Activated CD4-positive, alpha-beta T cell treated with anti-CD3 and anti-CD28 coated beads for 4 hours (primary cell): ENCODE measurements at places on chromosomes 13 and 19.

GRCh38 chr13:110393761-110394160 lies 86.7 kb downstream of the COL4A2 start:
- no peak for DNase-seq

- DNase-seq: peak; percentile 17
These were observed 29.9 kb downstream of the EFNA2 start for GRCh38 chr19:1315470-1316166.

DNA sequence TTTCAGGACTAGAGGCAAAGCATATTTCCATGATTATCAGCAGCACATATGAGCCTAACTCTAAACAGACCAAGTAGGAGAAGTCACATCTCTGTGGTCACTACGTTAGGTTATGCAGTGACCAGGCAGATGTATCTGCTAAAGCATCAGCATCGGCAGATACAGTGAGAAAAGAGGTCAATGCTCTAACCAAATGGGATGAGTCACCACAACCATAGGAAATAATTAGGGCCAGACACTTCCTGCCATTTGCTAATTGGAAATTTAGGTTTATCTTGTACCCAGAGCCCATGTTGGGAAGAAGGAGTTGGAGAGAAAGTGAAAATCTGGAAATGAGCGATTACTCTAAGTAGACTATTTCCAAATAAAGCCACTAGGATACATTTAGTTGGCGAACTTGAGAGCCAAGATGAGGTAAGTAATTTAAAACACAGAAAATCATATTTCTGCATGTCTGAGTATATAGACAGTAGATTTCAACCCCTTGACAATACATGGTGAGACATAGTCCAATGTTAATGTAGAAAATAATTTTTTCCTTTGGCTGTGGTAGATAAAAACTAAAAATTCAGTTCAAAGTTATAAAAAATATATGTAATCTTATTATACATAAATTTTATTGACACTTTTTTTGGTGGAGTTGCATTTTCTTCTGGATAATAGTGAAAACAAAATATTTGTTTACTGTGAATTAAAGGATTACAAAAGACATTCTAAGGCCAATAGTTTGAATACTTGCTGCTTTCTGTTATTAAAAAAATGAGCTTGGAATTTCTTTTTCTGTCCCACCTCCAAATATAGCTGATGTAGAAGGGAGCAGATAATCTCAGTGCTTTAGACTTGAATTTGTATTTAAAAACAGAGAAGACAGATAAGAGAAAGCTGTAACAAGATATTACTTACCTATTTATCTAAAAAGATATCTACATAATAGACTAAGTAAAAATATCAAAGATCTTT lies 104.4 kb upstream of the CSNK1A1L start:
- DNase-seq: no peak

DNA sequence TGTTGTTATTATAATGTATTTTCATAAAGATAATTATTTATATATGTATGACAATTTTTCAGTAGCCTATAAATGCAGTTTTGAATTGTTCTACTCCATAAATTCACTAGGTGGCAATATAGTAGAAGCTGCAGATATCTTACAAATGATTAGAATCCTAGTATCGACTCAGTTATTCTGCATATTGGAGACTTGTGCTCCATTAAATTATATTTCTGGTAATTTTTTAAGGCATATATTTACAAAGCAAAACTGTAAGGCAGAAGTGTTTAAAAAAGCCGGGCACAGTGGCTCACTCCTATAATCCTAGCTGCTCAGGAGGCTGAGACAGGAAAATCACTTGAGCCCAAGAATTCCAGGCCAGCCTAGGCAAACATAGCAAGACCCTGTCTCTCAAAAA lies 58.7 kb downstream of the DPY19L3 start:
- DNase-seq: no peak

GRCh38 chr13:111547726-111548273 lies 227.4 kb downstream of the TEX29 start:
- no peak for DNase-seq

GRCh38 chr19:29785955-29786589 lies 25.7 kb upstream of the CCNE1 start:
- DNase-seq: no peak

DNA sequence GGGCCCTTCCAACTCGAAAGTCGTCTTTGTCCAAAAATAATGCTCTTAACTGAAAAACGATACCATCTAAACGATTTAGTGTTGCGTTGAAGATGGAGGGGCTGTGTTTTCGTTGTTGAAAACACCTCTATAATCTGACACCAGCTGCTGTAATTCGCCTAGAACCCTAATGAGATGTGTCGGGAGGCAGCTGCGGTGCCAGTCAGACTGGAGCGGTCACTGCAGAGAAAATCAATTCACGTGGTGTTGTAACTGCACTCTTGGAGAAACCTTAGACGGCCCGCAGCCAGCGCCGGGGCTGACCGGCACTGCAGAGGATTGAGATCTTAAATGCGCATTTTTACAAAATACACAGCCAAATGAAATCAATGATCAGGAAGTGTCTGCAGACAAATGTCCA lies 339.1 kb downstream of the ZNF536 start:
- DNase-seq: no peak

DNA sequence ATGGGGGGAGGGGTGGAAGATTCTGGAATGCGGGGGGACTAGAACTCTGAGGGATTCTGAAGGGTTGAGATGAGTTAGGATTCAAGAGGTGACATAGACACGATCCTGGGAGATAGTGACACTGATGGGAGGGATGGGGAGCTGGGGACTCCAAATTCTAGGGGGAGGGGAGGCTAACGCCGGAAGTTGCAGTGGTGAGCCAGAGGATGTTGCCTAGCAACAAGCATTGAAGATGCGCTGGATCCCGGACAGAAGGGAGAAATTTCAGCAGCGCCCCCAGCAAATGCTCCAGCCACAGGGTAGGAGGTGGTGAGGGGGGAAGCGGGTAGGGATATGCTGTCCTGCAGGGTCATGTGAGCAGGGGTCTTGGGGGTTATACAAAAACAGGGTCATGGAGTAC lies 6.9 kb upstream of the LTBP4 start:
- no peak for DNase-seq

GRCh38 chr13:32022311-32022710 lies 9.3 kb upstream of the FRY start:
- no peak for DNase-seq

- no peak for DNase-seq
These were observed 709.4 kb downstream of the PCDH9 start for GRCh38 chr13:66520511-66521355.

- no peak for DNase-seq
These were observed 44.2 kb upstream of the SHISA2 start for GRCh38 chr13:26095846-26096610.

DNA sequence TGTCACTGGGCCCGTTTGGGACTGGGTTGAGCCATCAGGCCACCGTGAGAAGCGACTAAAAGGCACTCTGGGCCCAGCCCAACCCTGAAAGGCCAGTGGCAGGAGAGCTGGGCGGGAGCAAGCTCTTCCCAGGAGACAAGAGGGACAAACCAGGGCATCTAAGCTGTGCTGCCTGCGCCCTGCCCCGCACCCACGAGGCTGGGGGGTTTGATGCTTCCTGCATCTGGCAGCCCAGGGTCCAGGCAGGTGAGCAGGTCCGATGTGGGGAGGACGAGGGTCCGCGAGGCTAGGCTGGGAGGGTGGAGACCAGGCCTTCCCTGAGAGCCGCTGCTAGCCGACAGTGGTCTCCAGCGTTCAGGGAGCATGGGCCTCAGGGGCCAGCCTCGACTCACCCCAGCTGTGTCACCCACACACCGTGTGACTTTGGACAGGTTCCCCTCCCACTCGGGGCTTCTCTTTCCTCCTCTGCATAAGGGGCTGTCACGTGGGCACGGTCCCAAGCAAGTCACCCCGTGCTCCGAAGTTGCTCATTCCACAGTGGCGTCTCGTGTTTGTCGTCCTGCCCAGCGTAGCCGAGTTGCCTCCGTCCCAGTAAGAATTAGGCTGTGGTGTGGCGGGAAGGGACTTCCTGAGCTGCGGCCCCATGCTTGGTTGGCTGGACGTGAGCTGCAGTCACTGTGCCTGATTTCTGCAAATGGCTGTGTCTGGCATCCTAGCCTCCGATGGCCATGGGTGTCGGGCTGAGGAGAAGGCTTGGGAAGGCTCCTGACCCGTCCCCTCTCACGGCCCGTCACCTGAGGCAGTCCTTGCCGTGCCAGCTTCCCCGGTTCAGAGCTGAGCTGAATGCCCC lies 15.8 kb downstream of the PLIN4 start:
- DNase-seq: no peak

DNA sequence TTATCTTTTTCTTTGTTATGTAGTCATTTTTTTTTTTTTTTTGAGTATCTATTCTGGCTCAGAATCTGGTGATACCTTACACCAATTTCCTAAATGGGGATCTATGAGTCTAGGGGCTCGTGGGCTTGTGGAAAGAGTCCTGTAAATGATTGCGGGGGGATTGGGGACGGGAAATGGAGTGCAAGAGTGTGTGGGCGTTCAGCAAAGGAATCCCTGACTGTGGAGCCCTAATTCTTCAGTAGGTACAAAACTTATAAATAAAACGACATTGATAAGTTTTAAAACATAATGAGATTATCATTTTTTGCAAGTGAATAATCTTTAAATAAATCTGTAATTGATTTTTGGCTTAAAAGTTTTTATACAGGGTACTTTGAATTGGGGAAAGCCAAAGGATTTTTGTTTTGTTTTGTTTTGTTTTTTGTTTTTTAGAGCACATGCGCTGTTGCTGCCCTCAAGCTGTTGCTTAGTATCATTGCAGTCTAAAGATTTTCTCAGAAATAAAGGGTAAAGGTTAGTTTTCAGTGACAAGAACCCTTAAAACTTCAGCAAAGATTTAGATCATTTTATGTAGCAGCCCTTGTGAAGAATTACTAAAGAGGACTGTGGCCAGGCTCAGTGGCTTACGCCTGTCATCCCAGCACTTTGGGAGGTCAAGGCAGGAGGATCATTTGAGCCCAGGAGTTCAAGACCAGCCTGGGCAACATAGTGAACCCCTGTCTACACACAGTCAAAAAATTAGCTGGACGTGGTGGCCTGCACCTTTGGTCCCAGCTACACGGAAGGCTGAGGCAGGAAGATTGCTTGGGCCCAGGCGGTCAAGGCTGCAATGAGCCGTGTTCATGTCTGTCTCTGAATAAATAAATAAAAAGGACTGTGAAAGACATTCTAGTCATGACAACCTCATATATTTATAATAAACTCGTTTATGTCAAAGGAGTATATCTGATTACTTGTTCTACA lies 1.7 kb downstream of the ERCC5 start:
- peak; percentile 5 for DNase-seq

GRCh38 chr13:96248103-96248502 lies 158.2 kb downstream of the HS6ST3 start:
- DNase-seq: no peak

GRCh38 chr19:40397568-40397906 lies 7.6 kb upstream of the HIPK4 start:
- DNase-seq: no peak

DNA sequence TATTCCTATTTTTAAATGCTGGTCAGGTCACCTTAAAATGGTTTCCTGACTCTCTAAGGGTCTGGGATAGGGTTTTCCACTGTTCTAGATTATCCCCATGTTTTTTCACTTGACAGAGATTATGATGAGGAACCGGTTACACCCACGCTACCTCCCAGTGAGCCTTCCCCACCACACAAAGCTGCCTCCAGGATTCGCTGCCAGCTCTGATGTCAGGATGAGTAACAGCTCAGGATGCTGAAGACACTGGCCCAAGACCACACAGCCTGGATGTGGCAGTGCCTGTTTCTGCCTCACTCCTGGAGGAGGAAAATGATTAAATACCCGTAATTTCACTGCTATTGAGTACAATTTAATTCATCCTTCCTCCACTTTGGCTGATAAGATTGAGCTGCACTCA lies 22.9 kb downstream of the ZNF114 start:
- no peak for DNase-seq

GRCh38 chr19:48768994-48769713 lies 13.8 kb downstream of the FGF21 start:
- DNase-seq: no peak

- DNase-seq: no peak
These were observed 231.4 kb downstream of the OXGR1 start for GRCh38 chr13:96762876-96763275.
